Activated CD8-positive, alpha-beta memory T cell treated with anti-CD3 and anti-CD28 coated beads for 1 hour (primary cell): ENCODE measurements at places on chromosomes 2 and 18.

GRCh38 chr2:142710336-142710735, 167.1 kb upstream of the KYNU start:
- DNase-seq: no peak

DNA sequence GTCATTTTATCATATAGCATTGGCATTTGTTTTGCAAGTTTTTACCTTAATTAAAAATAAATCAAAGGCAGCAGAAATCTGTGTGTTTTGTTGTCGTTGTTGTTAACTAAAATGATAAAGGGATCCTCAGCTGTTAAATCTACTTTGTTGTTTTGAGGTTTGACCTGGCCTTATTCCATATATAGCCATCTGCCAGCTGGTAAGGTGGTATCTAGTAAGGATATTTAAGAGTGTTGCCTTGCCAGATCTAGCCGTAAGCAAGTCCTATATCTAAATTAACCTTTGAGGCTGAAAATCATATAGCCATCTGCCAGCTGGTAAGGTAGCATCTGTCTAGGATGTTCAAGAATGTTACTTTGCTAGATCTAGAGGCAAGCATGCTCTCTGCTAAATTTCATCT, 56.6 kb downstream of the BMPR2 start:
- DNase-seq: no peak

GRCh38 chr2:20758997-20759396, 63.9 kb downstream of the LDAH start:
- no peak for DNase-seq

- DNase-seq: no peak
These were observed 44.9 kb downstream of the ACKR3 start for GRCh38 chr2:236614551-236614950.

- no peak for DNase-seq
These were observed 4.7 kb upstream of the LYG2 start for GRCh38 chr2:99260184-99260583.

DNA sequence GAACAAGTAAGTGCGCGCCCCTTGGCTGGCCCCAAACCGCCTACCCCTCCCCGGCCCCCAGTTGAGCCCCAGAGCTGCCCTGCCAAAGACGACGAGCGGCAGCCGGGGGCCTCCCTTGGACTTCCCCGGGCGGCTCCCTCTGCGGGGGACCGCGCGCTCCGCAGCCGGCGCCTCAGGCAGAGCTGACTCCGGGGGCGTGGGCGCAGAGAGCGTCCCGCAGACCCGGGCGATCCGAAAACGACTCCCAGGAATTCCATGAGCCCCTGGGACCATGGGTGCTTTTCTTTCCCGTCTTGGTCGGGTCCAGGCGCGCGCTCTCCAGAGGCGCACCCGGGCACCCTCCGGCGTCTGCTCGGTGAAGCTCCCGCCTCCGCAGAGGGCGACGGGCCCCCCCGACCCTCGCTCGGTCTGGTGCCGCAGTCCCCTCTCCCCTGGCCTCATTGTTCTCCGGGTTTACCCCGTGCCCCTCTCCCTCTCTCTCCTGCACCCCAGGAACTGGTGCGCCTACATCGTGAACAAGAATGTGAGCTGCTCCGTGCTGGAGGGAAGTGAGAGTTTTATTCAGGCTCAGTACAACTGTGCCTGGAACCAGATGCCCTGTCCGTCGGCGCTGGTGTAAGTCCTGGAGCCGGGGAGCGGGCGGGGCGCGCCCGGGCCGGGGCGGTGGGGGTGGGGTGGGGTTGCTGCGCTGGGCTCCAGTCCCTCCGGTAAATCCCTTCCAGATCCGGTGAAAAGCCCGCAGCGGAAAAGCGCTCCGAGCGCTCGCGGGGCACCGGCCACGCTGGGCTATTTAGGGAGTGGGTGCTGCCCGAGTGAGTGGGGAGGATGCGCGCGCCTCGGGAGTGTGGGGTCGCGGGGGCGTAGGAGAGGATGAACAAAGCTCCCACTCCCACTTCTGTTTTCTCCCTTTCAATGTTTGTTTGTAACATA, 776 bp downstream of the EMILIN2 start:
- DNase-seq: no peak

- no peak for DNase-seq
These were observed 22.6 kb upstream of the PGAP1 start for GRCh38 chr2:196949116-196949515.

GRCh38 chr2:2597712-2598111, 266.6 kb upstream of the MYT1L start:
- no peak for DNase-seq

GRCh38 chr2:188385857-188386256, 94.2 kb downstream of the GULP1 start:
- DNase-seq: no peak

GRCh38 chr2:126399001-126399400, 257.0 kb upstream of the GYPC start:
- DNase-seq: no peak

DNA sequence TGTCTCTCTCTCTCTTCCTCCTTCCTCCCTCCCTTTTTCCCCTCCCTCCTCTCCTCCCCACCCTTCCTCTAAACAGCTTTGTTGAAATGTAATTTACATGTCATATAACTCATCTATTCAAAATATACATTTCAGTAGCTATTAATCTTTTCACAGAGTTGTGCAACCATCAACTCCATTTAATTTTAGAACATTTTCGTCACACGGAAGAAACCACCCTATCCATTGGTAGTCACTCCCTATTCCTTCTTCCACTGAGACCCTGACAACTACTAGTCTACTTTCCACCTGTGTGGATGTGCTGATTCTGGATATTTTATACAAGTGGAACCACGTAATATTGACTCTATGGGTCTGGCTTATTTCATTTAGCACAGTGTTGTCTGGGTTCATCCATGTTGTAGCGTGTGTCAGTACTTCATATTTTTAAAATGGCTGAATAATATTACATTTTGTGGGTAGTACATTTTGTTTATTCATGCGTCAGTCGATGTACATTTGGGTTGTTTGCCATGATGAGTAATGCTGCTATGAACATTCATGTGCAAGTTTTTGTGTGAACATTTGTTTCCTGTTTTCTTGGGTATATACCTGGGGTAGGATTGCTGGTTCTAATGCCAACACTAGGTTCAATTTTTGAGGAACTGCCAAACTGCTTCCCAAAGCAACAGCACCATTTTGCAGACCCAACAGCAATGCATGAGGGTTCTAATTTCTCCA, 100.1 kb upstream of the GCFC2 start:
- no peak for DNase-seq

GRCh38 chr2:221262651-221263050, 309.5 kb downstream of the EPHA4 start:
- no peak for DNase-seq

DNA sequence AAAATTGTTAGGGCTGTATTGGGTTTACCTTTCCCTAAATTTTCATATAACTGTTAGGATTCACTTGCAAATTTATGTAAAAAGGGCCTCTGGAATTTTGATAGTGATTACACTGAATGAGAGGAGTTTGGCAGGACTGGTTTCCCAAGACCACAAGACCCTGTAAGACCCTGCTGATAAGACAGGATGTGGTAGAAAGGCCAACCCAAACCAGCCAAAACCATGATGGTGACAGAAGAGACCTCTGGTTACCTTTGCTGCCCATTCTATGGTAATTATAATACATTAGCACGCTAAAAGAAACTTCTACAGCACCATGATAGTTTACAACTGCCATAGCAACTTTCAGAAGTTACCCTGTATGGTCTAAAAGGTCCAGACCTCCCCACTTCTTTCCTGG, 8.3 kb upstream of the CASP10 start:
- no peak for DNase-seq

- no peak for DNase-seq
These were observed 159.1 kb upstream of the CREB1 start for GRCh38 chr2:207370646-207371045.

GRCh38 chr2:233713262-233713615, 532 bp downstream of the UGT1A5 start:
- no peak for DNase-seq

GRCh38 chr2:68108120-68108519, 45.3 kb upstream of the C1D start:
- DNase-seq: no peak

- DNase-seq: no peak
These were observed 26.8 kb upstream of the MYO1B start for GRCh38 chr2:191218292-191218898.

DNA sequence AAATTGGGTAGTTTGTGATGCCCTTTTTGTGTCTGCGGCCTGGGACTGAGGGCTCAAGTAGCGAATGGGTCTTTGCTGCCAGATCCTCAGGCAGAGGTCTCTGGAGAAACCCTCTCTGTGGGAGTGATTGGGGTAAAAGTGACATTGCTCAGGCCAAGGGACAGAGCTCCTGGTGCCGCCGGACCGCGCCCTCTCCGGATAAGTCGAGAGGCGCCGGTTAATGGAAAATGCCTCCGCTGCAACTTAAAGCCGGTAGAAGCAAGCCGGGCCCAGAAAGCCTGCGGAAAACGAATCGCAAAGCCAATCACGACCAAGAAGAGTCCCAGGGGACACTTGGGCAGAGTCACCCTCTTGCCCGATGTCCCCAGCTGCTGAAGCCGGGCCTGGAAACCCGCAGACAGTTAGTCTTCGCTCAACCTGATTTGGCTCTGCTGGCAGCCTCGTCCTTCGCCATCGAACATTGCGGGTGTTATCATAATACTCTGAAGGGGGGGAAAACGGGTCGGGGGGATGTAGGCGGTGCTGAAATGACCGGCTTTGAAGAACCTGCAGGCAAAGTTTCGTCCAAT, 352 bp upstream of the HOXD12 start:
- no peak for DNase-seq

GRCh38 chr2:10161961-10162441, 39.5 kb downstream of the RRM2 start:
- DNase-seq: no peak

DNA sequence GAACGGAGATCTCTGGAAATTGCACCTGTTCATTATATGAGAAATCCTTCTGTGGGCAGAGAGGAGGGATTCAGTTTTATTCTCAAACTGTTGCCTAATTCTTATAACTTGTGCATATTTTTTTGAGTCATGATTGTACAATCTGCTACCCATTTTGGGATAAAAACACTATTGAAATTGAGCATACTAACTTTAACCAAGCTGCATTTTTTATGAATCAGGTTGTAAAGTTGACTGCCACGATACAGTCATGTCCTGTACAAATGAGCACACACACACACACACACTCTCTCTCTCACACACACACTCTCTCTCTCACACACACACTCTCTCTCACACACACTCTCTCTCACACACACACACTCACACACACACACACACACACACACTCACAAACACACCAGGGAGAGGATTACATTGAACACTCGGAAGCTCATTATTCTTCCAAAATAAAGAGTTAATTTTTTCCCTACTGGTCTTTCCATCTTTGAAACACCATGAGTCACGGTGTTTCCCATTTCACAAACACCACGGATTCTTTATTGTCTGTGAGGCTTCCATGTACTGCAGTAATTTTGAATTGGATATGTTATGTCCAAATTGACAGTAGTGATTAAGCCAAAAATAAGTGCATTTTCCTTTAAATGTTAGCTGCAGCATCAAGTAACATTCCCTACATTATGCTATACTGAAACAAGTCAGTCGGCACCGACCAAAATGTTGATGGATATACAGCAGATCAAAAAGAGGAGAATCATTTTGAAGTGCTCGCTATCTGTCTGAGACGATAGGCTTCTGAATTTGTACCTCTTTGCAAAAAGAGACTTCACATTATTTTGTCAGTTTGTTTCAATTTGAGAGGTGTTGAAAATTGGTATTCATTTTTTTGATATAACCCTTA, 216.9 kb downstream of the ARHGAP15 start:
- DNase-seq: no peak

GRCh38 chr2:103887625-103888024, 966.3 kb upstream of the POU3F3 start:
- no peak for DNase-seq
